Peyer's patch (tissue), 4 donors: ENCODE measurements at places on chromosomes 5 and 9. TPM values are rescaled to one million over a fixed set of nuclear protein-coding genes. Genes with fewer than 3 reads are reported as not detected.
A peak's percentile ranks its signal among the peaks of the same experiment; 100 is the strongest.

DNA sequence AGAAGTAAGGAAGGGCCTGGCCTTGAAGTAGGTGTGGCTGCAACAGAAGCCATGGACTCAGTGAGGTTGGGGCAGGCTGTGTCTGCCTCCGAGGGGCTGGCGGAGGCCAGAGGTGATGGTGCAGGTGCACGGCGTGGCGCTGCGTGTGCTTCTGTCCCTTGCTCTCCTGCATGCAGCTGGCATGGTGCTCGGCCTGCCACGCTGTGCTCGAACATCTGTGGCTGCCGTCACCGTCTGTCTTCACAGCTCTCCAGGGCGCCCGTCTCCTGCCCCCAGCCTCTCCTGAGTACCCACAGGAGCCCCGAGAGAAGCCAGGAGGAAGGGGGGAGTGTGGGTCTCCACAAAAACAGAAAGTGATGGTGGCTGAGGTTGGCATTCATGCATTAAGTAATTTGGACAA is 193.7 kb downstream of the CACNA1B start:
- DNase-seq: peak; percentile 8

DNA sequence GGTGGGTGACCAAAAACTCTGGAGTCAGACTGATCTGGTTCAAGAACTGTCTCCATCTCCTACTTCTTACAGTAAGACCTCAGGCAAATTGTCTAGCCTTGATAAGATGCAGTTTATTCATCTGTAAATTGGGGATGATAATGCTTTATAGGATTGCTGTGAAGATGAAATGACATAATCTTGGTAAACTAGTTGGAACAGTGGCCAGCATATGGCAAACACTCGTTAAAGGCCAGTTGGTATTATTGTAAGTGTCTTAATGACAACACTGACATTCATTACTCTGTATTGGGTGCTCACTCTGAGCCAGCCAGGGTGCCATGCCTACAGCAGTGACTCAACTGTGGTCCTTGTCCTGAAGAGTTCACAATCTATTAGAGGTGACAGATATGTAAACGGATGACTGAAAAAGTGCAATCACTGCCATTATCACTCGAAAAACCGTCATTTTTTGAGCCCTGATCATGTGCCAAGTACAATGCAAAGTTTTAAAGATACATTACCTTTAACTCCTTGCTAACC is 84.9 kb upstream of the HSPA9 start:
- DNase-seq: peak; percentile 21

- DNase-seq: no peak
Measured at GRCh38 chr5:141691286-141691866, 9.3 kb upstream of the ARAP3 start.

The SLC23A1 gene
- 1.7 TPM for total RNA-seq

The CKMT2 gene
- 10.6 TPM for total RNA-seq
